ENCODE measurements at places on chromosomes 7 and 10.

GRCh38 chr7:6571160-6571779 is 6.0 kb upstream of the ZDHHC4 start:
- no peak for DNase-seq

DNA sequence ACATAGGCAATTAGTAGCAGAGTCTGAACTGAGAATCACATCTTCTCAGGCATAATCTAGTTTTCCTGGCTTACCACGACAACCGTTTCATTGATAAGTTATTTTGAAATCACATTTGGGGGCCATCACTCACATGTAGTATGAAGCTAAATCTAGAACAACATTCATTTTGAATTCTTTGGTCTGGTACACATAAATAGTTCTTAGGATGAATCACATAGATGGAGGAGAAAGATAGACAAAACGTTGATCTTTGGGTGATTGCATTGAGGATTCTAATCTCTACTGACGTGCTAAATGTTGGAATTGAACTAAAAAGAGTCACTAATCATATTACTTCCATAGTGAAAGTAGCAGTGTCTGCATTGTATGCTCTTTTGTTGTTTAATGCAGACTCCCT is 1022.6 kb downstream of the LRMDA start:
- DNase-seq, result no peak

GRCh38 chr10:63437116-63437949 is 28.4 kb downstream of the JMJD1C start:
- DNase-seq, result no peak

DNA sequence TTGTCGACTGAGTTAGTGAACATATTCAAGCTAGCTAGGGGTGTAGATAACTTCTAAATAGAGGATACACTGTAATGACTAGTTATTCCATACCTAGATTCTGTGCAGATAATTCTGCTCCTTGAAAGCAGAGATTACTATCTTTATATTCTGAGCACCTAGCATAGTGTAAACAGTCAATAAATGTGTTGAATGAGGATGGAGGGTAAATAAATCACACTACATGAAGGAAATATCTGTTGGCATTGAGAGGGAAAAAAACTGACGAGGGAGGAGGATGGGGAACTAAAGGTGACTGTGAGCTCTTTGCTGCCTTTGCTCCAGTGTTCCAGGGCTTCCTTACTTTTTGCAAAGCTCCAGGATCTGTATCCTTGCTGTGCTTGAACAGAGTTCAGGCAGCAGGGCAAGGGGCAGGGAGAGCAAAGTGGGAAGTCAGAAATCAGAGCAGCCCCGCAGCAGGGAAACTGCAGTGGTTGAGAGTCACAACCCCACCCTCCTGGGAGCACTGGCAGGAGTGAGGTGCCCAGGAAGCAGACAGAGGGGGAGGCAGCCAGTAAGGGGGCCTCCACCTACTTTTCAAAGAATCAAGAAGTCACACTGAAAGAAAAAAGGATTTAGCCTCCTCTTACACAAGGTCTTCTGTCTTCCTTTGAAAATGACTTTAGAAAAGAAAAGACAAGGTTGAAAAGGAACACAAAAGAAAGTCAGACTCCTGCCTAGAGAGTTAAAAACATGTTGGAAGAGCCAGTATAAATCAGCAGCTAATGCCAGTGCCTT is 71.8 kb upstream of the LRRN3 start:
- no peak for DNase-seq

DNA sequence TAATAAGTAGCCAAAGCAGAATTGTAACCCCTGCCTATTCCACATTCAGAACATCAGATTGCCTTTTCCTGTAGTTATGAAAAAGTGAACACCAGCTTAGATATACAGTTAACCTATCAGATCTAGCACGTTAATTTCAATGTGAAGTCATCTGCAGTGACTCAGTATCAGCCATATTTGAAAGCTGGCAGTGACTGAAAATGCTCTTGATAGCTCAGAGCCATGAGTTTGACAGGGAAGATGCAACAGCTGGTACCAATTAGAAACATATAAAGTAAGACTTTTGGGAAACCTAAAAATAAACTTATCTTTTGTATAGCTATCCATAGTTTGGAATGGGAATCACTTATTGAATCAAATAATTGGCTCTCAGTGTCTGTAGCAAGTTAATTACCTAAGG is 284.1 kb upstream of the NPSR1 start:
- DNase-seq, result no peak

DNA sequence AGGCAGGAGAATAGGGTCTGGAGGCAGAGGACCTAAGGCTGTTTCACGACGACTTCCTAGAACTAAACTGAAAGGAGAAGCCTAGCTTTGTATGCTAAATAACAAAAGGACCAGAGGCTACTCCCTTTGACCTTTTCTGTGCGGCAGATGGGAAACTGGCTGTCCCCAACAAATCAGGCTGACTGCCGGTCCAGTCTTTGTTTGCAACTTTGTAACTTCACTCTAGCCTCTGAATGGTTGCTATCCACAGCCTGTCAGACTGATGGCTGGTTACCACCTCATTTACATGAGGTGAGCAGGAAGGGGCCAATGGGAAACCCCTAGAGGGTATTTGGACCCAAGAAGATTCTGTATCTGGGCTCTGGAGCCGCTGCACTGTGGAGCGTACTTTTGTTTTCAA is 132.6 kb upstream of the SHH start:
- no peak for DNase-seq
